ENCODE measurements at places on chromosomes 12 and 14.

GRCh38 chr12:67788118-67788517 is 139.6 kb downstream of the DYRK2 start:
- no peak for DNase-seq

- no peak for DNase-seq
These were observed 143.1 kb downstream of the SLC41A2 start for GRCh38 chr12:104814944-104815343.

DNA sequence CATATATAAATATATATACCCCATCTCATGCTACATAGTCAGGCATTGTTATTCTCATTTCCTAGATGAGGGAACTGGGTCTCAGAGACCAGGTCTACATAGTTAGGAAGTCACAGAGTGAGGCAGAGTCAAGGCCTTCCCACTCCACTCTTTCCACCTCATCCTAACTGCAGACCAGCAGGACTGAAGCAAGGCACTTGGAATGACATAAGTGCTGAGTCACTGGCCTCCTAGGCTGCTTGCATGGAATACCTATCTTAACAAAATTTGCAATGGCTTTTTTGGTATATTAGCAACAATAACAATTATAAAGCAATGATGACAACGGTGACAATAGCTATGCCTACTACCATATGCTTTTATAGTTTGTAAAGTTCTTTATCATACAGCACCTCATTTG is 5.4 kb upstream of the ANO4 start:
- no peak for DNase-seq

DNA sequence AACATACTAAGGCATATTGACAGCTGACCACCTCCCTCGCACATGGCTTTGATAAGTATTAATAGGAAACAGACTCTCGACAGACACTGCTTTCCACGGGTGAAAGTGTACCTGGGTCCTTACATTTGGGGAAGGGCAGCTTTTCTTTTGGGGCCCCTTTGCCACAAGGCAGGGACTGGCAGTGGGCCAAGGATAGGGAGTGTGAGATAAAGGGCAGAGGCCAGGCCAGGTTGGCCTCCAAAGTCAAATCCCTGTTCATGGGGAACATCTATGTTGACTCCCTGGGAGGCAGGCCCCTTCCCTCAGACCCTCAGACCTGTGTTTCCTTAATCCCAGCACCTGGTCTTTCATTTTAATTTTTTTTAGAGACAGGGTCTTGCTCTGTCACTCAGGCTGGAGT is 19.4 kb upstream of the FBXO21 start:
- no peak for DNase-seq

- no peak for DNase-seq
These were observed 32.3 kb upstream of the INF2 start for GRCh38 chr14:104657101-104657524.

DNA sequence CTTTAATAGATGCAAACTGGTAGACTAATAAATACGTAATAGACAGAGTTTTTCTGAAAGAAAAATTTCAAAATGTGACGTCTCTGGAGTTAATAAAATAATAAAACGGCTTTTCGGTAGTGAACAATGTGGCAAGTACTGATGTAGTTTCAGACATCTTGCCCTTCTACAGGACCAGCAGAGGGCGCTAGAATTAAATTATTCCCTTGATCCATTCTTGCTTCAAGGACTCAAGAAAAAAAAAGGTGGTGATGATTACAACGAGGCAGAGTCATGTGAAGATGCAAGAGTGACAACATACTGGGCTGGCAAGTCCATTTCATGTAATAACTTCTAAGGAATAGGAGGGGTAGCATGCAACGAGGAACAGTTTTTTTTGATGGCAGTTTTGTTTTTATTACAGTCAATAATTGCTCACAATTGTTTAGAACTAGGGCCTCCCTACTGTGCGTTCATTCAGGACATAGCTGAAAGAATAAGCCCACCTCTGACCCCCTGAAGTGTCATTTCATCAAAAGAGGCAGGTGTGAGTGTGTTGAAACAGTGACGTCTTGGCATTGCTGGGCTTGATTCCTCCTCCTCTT is 101.0 kb upstream of the GZMB start:
- DNase-seq: peak; percentile 17

DNA sequence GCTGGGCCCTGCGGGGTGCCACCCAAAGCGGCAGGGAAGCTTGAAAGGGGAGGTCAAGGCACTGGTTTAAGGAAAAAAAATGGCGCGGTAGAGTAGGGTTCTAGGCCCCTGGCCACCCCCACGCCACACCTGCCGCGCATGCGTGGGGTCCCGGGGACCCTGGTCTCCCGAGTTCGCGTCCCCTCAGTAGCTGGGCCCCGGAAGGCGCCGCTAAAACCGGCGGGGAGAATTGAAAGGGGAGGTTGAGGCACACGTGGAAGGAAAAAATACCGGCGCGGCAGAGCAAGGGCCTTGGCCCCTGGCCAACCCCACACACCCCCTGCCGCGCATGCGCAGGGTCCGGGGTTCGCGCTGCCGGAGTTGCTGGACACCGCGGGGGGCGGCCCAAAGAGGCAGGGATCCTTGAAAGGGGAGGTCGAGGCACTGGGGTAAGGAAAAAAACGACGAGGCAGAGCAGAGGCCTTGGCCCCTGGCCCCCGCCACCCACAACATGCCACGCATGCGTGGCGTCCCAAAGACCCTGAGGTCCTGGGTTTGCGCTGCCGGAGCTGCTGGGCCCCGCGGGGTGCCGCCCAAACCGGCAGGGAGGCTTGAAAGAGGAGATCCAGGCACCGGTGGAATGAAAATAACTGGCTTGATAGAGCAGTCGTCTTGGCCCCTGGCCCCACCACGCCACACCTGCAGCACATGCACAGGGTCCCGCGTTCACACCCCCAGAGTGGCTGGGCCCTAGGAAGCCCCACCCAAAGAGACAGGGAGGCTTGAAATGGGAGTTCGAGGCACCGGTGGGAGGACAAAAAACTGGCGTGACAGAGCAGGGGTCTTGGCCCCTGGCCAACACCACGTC is 314.5 kb downstream of the ALG10 start:
- DNase-seq: no peak

GRCh38 chr12:7016958-7017571 is 1.2 kb downstream of the LPCAT3 start:
- DNase-seq: no peak

DNA sequence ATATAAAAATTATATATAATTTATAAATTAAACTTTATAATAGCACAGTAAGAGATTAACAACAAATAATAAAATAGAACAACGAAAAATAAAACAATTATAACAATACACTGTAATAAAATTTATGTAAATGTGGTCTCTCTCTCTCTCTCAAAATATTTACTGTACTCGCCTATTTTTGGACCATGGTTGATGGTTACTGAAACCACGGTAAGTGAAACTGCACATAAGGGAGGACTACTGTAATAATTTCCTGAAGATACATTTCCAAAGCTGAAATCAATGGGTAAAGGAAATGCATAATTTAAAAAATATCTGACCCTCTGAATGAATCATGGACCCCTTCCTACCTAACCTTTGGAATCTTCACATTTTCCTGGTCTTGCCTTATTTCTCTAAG is 48.9 kb downstream of the NTN4 start:
- DNase-seq: no peak

DNA sequence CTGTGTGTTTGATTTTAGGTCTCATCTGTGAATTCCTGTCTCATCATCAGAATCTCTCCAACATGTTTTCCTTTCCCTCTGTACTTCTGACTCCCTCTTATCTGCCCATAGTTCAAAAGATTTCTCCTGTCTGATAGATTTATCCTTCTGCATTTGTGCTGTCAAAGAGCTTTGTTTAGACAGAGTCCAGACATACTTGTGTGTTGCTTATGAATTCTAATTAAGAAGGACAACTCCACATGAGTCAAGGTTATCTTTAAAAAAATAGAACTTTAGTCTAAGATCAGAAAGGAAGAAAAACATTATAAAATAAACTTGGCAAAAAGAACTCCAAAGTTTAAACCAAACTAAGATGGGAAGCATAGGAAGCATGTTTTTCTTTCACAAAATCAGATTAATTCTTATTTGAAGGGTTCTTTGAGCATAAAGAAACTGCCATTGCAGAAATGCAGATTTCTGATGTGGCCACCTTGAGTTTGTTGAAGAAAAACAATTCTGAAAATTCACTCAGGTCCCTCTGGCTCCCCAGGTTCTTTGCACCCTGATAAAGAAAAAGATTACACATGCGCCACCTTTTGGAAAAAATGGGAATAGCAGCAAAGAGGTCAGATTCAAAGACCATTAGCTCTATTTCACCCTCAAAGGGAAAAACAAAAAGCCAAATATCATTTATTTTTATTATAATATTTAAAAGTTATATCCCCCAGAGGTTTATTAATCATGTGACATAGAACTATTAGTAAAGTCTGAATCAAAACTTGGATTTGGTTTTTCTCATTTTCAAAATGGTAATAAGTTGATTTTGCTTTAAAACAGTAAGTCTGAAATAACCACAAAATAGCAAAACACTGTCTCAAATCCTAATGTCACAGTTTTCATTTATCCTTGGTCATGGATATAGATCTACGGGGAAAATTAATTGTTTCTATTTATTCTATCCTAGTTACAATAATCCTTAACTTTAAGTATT is 143.7 kb upstream of the DCN start:
- peak; percentile 34 for DNase-seq

DNA sequence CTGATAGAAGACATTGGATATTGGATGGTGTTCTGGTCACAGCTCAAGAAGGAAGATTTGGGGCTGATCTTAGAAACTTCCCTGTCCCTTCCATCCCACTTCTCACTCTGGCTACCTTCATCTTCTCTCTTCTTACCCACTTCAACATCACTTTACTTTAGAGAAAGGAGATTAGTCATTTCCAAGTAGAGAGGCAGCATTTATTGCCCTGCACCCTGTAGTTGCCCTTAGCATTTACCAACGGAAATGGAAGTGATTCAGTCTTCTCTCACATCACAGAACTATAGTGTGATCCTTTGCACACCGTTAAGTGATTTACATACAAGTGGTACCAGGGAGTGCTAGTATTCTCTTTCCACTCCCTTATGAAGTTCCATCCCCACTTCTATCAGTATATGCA is 52.4 kb downstream of the PHLDA1 start:
- DNase-seq: no peak

- no peak for DNase-seq
These were observed 22.5 kb downstream of the E2F7 start for GRCh38 chr12:77042833-77043232.

DNA sequence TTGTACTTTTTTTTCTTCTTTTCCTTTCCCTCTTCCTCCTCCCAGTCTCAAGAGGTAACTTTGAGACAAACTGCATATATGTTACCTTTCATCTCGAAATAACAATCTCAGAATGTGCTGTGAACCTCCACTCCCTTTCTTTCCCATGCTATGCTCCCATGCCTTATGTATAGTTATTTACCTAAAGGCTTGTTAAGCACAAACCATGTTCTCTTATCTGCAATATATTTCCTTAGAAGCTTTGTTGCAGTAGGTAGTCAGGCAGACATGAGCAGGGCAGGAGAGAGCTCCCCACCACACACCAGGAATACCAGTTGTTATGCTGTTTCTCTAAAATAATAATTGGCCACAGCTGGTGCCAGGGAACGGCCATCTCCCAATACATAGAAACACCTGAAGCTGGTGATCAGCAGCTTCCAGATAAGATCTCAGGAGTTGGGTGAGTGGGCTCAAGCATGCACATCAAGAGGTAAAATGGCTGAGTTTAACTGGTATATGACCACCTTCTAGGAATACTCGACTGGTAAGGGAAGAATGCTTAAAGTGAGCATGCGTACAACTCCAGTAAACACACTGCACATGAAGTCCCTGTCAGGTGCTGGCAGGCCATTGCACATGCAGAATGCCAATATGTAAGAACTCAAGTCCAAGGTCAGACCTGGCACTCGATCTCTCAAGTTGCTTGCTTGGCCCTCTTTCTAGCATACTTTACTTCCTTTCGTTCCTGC is 14.8 kb upstream of the DHRS2 start:
- no peak for DNase-seq

GRCh38 chr12:77003914-77004313 is 61.5 kb downstream of the E2F7 start:
- DNase-seq: no peak

GRCh38 chr12:124655698-124656516 is 88.5 kb upstream of the NCOR2 start:
- DNase-seq: peak; percentile 98

GRCh38 chr14:65434216-65434850 is 21.8 kb downstream of the FUT8 start:
- peak; percentile 38 for DNase-seq

GRCh38 chr14:91175291-91176201 is 61.7 kb downstream of the DGLUCY start:
- DNase-seq: no peak

GRCh38 chr14:57818511-57818910 is 47.4 kb downstream of the SLC35F4 start:
- no peak for DNase-seq

- DNase-seq: peak; percentile 92
These were observed at the start of gene TMTC2 for GRCh38 chr12:82686168-82687020. TSS of gene TMTC2 (plus strand) at chr12:82686906.

DNA sequence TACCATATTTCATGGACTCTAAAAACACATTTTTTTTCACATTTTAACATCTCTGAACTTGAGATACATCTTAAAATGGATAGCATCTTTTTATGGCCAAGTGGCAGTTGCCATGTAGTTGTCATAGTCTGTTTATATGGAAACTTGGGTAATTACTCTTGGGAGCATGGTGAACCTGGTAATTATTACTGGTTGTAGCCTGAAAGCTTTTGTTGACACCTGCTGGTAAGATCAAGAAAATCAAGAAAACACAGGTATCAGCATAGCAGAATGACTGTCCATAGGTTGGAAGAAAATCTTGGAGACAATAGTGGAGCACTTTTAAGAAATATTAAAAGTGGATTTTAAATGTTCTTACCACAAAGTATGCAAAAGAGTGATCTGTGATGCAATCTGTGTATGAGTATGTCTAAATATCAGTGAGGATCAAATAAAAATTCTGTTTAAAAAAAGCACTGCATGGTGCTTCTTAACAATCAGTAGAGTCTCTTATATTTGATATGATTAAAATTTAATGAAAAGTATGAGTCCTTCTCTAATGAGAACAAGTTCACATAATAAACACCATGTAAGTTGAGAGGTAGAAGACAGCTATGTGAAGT is 44.2 kb downstream of the TTC8 start:
- DNase-seq: no peak

GRCh38 chr12:95085612-95086011 is 12.2 kb upstream of the NR2C1 start:
- DNase-seq: no peak

GRCh38 chr12:25269701-25270100 is 19.0 kb upstream of the KRAS start:
- no peak for DNase-seq

GRCh38 chr12:92955997-92956663 is 27.0 kb upstream of the EEA1 start:
- no peak for DNase-seq

DNA sequence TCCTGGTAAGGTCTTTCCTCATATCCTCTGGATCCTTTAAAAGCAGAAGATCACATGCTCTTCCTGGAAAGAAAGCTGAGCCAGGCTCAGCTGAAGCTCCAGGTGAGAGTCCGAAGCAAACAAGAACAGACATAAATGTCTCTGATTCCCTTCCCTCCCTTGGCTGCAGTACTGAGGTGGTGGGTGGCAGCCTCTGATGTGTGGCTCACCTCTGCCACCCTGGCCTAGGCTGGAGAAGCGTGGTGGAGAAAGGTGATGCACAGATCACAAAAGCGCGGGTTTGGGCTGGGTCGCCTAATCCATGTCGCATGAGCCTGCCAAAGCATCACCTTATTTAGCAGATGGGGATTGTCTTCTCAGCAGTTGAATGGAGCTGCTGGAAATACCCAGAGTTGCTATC is 2.8 kb upstream of the KRT76 start:
- DNase-seq: no peak

All from WERI-Rb-1 (cell line).